Osteocyte (in vitro differentiated cells): ENCODE measurements at places on chromosomes 16 and 17. TPM values are rescaled to one million over a fixed set of nuclear protein-coding genes. Genes with fewer than 3 reads are reported as not detected.

DNA sequence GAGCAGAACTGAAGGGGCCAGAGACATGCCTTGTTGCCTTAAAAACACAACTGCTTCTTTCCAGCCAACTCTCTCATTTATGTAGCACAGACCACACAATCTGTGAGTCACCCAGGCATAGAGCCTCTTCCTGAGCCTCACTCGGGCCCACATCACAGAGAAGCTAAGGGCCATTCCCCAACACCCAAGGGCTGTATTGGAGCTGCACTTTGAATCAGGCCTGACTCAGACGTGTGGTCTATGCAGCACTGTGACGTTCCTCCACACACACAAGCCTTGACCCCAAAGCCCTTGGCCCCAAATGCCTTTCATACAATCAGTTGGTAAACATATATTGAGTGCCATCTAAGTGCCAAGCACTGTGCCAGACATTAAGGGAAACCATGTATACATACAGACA lies 308.9 kb upstream of the DYNLRB2 start:
- H3K4me1 ChIP-seq = peaks cover 5% of the 10 kb centered on the region
- H3K27me3 ChIP-seq = peaks cover 3% of the 10 kb centered on the region
- no peak for DNase-seq

GRCh38 chr17:1593630-1593931 lies 31.0 kb upstream of the PITPNA start:
- no peak overlapping the region for H3K4me3 ChIP-seq
- H3K27ac ChIP-seq = no peak overlapping the region
- DNase-seq = no peak
- H3K4me1 ChIP-seq = peaks cover 33% of the 10 kb centered on the region
- no peaks in the 10 kb centered on the region for H3K36me3 ChIP-seq
- no peaks in the 10 kb centered on the region for H3K27me3 ChIP-seq

GRCh38 chr16:88297178-88297720 lies 85.5 kb upstream of the ZNF469 start:
- DNase-seq = no peak
- no peak overlapping the region for H3K4me3 ChIP-seq
- no peaks in the 10 kb centered on the region for H3K27me3 ChIP-seq
- H3K4me1 ChIP-seq = peaks cover 18% of the 10 kb centered on the region

DNA sequence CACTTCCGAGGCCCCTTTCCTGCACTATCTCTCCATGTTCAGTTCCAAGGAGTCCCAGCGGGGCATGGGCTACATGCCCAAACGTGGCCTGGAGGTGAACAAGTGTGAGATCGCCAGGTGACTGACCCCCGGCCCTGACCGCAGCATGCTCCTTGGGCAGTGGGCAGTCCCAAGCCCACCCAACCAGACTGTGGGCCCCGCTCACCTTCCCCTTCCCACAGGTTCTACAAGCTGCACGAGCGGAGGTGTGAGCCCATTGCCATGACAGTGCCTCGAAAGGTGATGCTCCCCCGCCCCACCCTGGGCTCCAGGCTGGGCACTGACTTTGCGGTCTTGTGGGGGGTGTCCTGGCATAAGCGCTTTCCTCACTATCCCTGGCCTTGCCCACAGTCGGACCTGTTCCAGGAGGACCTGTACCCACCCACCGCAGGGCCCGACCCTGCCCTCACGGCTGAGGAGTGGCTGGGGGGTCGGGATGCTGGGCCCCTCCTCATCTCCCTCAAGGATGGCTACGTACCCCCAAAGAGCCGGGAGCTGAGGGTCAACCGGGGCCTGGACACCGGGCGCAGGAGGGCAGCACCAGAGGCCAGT lies 4.7 kb downstream of the CORO1A start:
- DNase-seq = no peak
- H3K27me3 ChIP-seq = no peaks in the 10 kb centered on the region
- no peaks in the 10 kb centered on the region for H3K36me3 ChIP-seq

DNA sequence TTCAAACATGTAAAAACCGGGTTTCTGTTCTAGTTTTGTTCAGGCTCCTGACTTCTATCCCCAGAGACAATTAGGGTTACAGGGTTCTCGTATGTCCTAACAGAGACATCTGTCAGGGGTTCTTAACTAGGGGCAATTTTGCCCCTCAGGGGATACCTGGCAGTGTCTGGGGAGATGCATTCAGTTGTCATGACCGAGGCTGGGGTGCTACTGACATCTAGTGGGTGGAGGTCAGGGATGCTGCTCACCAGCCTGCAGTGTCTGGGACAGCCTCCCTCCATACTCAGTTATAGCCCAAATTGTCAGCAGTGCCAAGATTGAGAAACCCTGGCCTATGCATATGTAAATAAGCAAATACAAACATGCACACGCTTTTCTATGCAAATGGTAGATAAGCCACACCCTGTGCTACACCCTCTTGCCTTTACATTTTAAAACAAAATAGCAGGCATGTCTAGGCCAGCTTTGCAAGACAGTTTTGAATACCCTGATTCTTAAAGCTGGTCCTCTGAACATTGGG lies 37.4 kb downstream of the CLEC16A start:
- peaks cover 24% of the 10 kb centered on the region for H3K36me3 ChIP-seq
- H3K4me3 ChIP-seq = no peak overlapping the region
- H3K4me1 ChIP-seq = peaks cover 3% of the 10 kb centered on the region

- no peak overlapping the region for H3K4me3 ChIP-seq
- H3K27me3 ChIP-seq = peaks cover 20% of the 10 kb centered on the region
- no peak for DNase-seq
- H3K36me3 ChIP-seq = no peaks in the 10 kb centered on the region
- H3K27ac ChIP-seq = no peak overlapping the region
These were observed 13.9 kb upstream of the WNT3 start for GRCh38 chr17:46832331-46832821.

GRCh38 chr16:84795329-84796053 lies 24.3 kb upstream of the CRISPLD2 start:
- H3K36me3 ChIP-seq = no peaks in the 10 kb centered on the region
- H3K27me3 ChIP-seq = no peaks in the 10 kb centered on the region
- DNase-seq = no peak
- no peak overlapping the region for H3K27ac ChIP-seq

DNA sequence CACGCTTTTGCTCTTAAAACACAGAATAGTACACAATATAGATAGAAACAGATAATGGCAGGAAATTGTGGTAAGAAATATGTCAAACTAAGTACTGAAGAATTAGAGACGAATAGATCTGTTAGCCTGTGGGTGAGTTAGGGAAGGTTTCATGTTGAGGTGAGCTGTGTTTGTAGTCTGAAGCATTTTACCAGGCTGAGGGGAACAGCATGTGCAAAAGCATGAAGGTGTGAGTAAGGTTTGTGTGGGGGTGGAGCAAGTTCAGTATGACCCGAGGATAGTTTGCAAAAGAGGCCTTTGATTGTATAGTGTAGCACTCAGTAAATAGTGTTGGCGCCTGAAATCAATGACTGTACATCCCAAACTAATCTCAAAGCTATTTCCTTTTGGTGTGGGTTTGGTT lies 13.8 kb downstream of the IGSF6 start:
- H3K4me3 ChIP-seq = no peak overlapping the region
- peaks cover 18% of the 10 kb centered on the region for H3K4me1 ChIP-seq
- H3K36me3 ChIP-seq = peaks cover 6% of the 10 kb centered on the region
- no peaks in the 10 kb centered on the region for H3K27me3 ChIP-seq
- no peak for DNase-seq

DNA sequence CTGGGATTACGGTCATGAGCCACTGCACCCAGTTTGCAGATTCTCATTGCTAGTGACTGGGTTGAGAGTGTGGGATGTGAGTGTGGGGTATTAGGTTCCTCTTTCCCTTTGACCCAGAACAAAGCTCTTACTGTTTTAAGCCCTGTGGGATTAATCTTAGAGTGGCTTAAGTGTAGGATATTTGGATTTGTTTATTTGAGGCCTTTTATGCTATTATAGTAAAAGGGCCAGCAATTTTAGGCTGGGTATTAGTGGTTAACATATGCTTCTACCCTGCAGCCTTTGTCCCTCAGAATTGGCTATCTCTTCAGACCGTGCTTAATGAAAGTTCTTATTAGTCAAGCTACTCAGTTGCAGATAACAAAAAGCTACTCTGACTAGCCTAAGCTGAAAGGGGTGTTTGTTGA lies 3.2 kb downstream of the SGF29 start:
- DNase-seq = no peak
- no peaks in the 10 kb centered on the region for H3K27me3 ChIP-seq
- no peak overlapping the region for H3K27ac ChIP-seq
- peaks cover 10% of the 10 kb centered on the region for H3K4me1 ChIP-seq
- H3K4me3 ChIP-seq = no peak overlapping the region
- peaks cover 13% of the 10 kb centered on the region for H3K36me3 ChIP-seq

- H3K27ac ChIP-seq = peak overlapping the region; percentile 97
- peaks cover 32% of the 10 kb centered on the region for H3K4me1 ChIP-seq
- peaks cover 4% of the 10 kb centered on the region for H3K36me3 ChIP-seq
These were observed 754 bp upstream of the SLFN11 start for GRCh38 chr17:35373984-35374765.

- H3K27me3 ChIP-seq = no peaks in the 10 kb centered on the region
- peaks cover 19% of the 10 kb centered on the region for H3K4me1 ChIP-seq
- no peak overlapping the region for H3K4me3 ChIP-seq
- peak overlapping the region; percentile 64 for H3K27ac ChIP-seq
These were observed 32.5 kb downstream of the UBE2O start for GRCh38 chr17:76420356-76421043.

DNA sequence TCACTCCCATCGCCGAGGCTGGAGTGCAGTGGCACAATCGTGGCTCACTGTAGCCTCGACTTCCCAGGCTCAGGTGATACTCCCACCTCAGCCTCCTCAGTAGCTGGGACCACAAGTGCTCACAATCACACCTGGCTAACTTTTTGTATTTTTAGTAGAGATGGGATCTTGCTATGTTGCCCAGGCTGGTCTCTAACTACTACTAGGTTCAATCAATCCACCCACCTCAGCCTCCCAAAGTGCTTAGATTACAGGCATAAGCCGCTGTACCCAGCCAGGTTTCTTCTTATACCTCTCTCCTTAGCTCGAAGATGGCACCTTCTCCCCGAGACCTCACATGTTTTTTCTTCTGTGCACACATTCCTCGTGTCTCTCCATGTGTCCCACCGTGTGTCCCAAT lies 3.0 kb downstream of the TSPAN10 start:
- no peak for DNase-seq
- no peak overlapping the region for H3K4me3 ChIP-seq
- peaks cover 20% of the 10 kb centered on the region for H3K4me1 ChIP-seq
- H3K36me3 ChIP-seq = no peaks in the 10 kb centered on the region

DNA sequence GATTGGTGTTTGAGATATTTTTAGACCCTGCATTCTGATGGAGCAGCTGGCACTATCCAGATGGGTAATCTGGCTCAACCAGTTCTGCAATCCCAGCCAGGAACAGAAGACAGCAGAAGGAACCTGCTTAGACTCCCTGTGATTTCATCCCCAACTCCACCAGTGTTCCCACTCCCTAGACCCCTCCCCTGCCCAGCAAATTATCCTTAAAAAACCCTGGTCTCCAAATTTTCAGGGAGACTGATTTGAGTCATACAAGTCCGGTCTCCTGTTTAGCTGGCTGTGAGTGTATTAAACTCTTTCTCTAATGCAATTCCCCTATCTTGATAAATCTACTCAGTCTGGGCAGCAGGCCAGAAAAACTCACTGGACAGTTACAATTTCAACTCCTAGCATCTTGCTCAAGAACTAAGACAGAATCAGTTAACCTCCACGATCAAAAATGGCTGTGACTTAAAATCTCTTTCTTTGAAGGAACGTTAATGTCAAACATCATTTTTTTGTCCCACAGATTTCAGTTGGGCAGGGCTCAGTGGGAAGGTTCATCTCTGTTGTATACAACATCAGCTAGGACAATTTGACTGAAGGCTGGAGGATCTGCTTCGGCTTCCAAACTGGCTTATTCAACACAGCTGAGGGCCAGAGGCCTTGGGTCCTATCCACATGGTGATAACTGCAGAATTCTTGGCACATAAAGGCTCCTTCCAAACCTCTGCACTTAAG lies 4.9 kb upstream of the RBL2 start:
- H3K27ac ChIP-seq = no peak overlapping the region
- peaks cover 6% of the 10 kb centered on the region for H3K4me1 ChIP-seq
- no peak overlapping the region for H3K4me3 ChIP-seq
- H3K27me3 ChIP-seq = peaks cover 28% of the 10 kb centered on the region
- H3K36me3 ChIP-seq = no peaks in the 10 kb centered on the region
- DNase-seq = no peak

- no peak overlapping the region for H3K4me3 ChIP-seq
- peaks cover 6% of the 10 kb centered on the region for H3K36me3 ChIP-seq
- no peak for DNase-seq
- no peak overlapping the region for H3K27ac ChIP-seq
- H3K4me1 ChIP-seq = no peaks in the 10 kb centered on the region
These were observed 107.0 kb downstream of the ARHGAP44 start for GRCh38 chr17:12896180-12896785.

Gene IRX6
- 0.38 and 0.63 TPM in 2 replicates for total RNA-seq

Gene ST6GALNAC2
- total RNA-seq = 1.9 and 3.3 TPM in 2 replicates

Gene ODF4
- total RNA-seq = not detected in 2 replicates

Gene DRC7
- not detected in 2 replicates for total RNA-seq

Gene VMO1
- 1.9 and 2.4 TPM in 2 replicates for total RNA-seq

Gene SRL
- total RNA-seq = not detected in 2 replicates

Gene ABCA10
- 1.7 and 1.8 TPM in 2 replicates for total RNA-seq

Gene C1QTNF1
- 196 and 203 TPM in 2 replicates for total RNA-seq

Gene ATAD5
- 3.0 TPM in 2 replicates for total RNA-seq

Gene ABCA6
- total RNA-seq = 1.2 and 1.7 TPM in 2 replicates

Gene ABCC12
- total RNA-seq = not detected in 2 replicates
